ENCODE measurements at places on chromosomes 11 and 22.

- no peaks in the 10 kb centered on the region for H3K4me1 ChIP-seq
- H3K4me3 ChIP-seq, result no peak overlapping the region
- H3K27me3 ChIP-seq, result no peaks in the 10 kb centered on the region
- DNase-seq, result no peak
Observed at GRCh38 chr11:102883141-102883540, 8.4 kb upstream of the MMP12 start.

- no peaks in the 10 kb centered on the region for H3K4me1 ChIP-seq
- no peaks in the 10 kb centered on the region for H3K27me3 ChIP-seq
- H3K27ac ChIP-seq, result no peak overlapping the region
Observed at GRCh38 chr11:92768121-92768840, 201.2 kb upstream of the MTNR1B start.

DNA sequence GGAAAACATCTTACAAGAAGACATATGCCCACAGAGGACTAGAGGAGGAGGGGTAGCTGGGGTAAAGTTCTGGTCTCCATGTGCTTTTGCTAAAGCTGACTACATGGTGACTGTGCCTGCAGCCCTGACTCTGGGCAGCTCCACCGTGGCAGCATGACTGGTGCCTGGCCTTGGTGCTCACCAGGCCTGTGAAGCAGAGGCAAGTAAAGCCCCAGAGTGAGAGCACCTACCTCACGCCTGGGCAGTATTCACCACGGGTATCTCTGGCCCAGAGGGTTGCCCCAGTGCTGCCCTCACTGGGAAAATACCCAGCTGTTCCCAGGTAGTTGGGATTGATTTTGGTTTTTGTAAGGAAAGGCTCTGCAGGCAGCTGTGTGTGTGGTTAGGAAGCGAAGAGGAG is 78.3 kb downstream of the CTTN start:
- no peak for DNase-seq
- no peaks in the 10 kb centered on the region for H3K36me3 ChIP-seq
- H3K4me3 ChIP-seq, result no peak overlapping the region
- H3K27me3 ChIP-seq, result no peaks in the 10 kb centered on the region
- H3K27ac ChIP-seq, result no peak overlapping the region
- no peaks in the 10 kb centered on the region for H3K4me1 ChIP-seq

GRCh38 chr11:66294626-66295620 is 3.2 kb downstream of the TMEM151A start:
- DNase-seq, result no peak
- H3K4me3 ChIP-seq, result no peak overlapping the region
- H3K27ac ChIP-seq, result no peak overlapping the region

- peak; percentile 94 for DNase-seq
- H3K4me3 ChIP-seq, result no peak overlapping the region
- peak overlapping the region; percentile 46 for H3K27ac ChIP-seq
- no peaks in the 10 kb centered on the region for H3K27me3 ChIP-seq
Observed at GRCh38 chr11:66068154-66068821, 1.8 kb upstream of the PACS1 start.

GRCh38 chr11:40393511-40393910 is 1065.9 kb downstream of the LRRC4C start:
- H3K36me3 ChIP-seq, result no peaks in the 10 kb centered on the region
- no peaks in the 10 kb centered on the region for H3K4me1 ChIP-seq
- no peaks in the 10 kb centered on the region for H3K27me3 ChIP-seq
- no peak overlapping the region for H3K27ac ChIP-seq
- DNase-seq, result no peak
